ENCODE measurements at places on chromosomes 7 and 10. TPM values are rescaled to one million over a fixed set of nuclear protein-coding genes. Genes with fewer than 3 reads are reported as not detected.

Gene LGI1
- total RNA-seq = not detected

Gene NT5C2
- total RNA-seq = 76.0 TPM

Gene CEP55
- total RNA-seq = 68.6 TPM

Gene FRMPD2
- total RNA-seq = not detected

Gene ARHGEF35
- 0.18 TPM for total RNA-seq

Gene BTBD16
- total RNA-seq = 0.57 TPM

Gene PON1
- 1.0 TPM for total RNA-seq

Gene NAT16
- total RNA-seq = 0.15 TPM

Gene BZW2
- 96.8 TPM for total RNA-seq

Gene C10orf88
- total RNA-seq = 8.2 TPM

Gene CYP2C19
- 0.12 TPM for total RNA-seq

Gene DLX5
- not detected for total RNA-seq

Gene LRIT1
- not detected for total RNA-seq

All from A549 treated with Mapracorat at 1 μM for 4 hours (cell line).